ENCODE measurements at places on chromosomes 12 and 14. TPM values are rescaled to one million over a fixed set of nuclear protein-coding genes. Genes with fewer than 3 reads are reported as not detected.

DNA sequence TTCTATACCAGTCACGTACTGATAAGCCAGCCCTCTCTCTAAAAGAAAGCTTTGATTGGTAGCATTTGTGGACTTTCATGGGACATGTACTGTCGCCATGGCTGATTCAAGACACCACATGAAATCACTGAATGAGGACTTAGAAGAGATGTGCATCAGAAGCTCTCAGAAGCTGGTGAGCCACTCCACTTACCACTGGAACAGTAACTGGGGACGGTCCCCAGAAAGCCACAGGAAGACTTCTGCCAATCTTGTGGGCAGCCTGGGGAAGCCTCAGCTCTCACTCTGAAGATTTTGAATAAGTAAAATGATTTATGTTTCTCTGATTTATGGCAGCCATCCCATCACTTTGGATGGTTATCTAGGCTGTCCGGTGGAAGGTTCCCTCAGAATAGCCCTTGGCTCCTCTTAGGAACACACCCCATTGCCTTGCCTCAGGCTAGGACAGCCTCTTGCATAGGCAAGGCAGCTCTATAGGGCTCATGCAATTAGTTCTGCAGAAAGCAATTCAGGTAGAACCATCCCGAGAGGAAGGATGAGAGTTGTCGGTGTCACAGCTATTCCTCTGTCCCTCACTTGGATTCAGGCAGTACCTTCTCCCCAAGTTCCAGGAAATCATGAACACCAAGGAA is 9.8 kb downstream of the DHRS1 start:
- no peak for DNase-seq

DNA sequence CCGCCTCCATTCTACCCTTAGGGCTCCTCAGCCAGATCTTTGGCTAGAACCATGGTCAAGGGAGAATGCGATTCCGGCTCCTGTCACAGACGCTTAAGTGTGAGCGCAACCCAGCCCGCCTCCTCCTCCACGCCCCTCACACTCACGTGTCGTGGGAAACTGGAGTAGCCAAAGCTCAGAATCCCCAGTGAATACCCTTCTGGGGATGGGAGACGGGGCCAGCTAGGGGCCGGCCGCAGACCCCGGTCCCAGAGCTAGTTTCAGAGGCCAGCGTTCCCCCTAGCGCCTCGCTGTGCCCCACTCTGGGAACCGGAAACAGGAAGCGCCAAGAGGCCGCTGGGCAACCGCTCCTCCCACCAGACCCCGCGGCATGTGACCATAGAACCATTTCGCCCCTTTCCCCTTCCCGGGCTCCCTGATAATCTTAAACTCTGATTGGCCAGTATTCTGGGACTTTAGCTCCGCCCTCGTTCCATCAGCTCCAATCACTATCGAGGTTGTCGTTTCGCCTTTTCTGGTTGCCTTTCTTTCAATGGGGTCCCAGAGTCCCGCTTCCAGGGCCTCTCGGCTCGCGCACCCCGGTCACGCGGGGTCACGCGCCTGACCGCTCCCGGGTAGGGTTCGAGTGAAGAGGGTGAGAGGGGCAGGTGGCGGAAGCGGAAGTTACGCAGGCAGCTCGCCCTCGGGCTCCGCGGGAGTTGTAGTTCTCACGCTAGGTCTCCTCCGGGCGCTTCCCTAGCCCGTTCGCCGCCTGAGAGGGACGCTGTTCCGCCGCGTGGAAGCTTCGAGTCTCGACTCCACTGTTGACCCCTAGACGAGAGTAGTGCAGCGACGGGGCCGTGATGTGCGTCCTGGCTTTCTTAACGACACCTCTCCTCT is at the start of gene M6PR:
M6PR (minus strand) TSS at position 304 of the 879 bp plus-strand sequence. CDS start 3,241 bp downstream, outside the sequence.
- DNase-seq, result peak; percentile 96

Gene MYH6
- total RNA-seq, result not detected

- peak; percentile 69 for DNase-seq
Measured at GRCh38 chr12:20421421-20421820, 53.1 kb downstream of the PDE3A start.

DNA sequence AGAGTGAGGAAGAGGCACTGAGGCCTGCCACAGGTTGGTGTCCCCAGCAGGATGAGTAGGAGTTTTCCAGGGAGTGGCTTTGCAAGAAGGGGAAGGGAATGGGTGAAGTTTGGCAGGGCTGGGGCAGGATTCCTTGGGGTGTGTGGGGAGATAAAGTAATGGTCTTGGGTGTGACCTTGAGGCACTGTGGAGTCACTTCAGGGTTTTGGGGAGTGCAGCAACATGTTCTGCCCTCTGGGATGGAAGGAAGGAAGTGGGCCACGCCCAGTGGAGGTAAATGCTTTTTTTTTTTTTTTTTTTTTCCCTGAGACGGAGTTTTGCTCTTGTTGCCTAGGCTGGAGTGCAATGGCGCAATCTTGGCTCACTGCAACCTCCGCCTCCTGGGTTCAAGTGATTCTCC is 108.9 kb downstream of the ADCK1 start:
- DNase-seq, result no peak

Data from Peyer's patch (tissue), 4 donors.